Stimulated activated CD4-positive, alpha-beta T cell treated with anti-CD3 and anti-CD28 coated beads, TNF-alpha, amount 100 ng/mL, for 24 hours (primary cell): ENCODE measurements at places on chromosomes 7 and 10.

GRCh38 chr10:88689366-88689765, 16.7 kb upstream of the LIPK start:
- no peak for DNase-seq

DNA sequence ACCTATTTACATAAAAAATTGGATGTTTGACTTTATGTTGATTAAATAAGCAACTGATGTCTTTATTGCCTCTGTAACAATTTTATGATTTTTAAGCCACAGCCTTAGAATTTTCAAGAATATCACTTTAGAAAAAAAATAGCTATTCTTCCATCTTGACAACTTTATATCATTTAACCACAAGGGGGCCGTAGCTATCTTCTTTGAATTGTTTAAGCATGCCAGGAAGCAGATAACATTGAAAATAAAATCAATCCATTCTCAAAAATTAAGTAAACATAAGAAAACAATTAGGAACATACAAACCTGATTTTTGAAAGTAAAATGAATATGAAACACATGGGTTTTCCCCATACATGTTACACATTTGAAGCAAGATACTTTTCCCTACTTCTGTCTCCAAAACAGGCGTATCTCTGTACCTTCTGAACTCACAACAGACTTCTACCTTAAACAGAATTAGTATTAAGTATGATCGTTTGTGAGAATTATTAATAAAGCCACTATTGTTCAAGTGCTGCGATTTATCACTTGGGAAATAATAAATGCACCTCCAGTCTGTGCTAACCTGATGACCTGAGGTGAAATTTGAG, 209.0 kb downstream of the CACNA2D1 start:
- no peak for DNase-seq

GRCh38 chr7:27746978-27747377, 7.0 kb downstream of the TAX1BP1 start:
- no peak for DNase-seq

GRCh38 chr7:129095258-129095657, 40.3 kb upstream of the TNPO3 start:
- no peak for DNase-seq

GRCh38 chr10:63865210-63865609, 344.0 kb downstream of the REEP3 start:
- DNase-seq: no peak

DNA sequence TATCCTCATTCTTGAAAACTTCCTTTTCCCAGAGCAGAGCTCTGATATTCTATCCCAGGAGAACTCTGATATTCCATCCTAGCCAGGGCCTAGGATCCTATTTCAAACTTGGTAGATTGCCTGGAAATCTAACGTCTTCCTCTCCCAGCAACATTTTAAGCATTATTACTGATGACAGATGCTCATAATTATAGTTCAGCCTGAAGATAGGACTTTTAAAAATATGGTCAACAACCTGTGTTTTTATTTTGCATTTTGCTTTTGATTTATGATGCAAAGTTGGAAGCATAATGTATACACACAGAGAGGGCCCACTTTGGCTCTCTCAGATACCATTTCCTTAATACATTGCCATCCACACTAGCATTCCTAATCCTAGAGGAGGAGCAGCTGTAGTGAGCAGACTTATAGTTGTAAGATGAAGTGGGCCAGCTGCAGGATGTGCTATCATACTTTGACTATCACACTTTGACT, 457.4 kb upstream of the TPK1 start:
- DNase-seq: no peak
